ENCODE measurements at places on chromosomes 13 and 19. TPM values are rescaled to one million over a fixed set of nuclear protein-coding genes. Genes with fewer than 3 reads are reported as not detected.

DNA sequence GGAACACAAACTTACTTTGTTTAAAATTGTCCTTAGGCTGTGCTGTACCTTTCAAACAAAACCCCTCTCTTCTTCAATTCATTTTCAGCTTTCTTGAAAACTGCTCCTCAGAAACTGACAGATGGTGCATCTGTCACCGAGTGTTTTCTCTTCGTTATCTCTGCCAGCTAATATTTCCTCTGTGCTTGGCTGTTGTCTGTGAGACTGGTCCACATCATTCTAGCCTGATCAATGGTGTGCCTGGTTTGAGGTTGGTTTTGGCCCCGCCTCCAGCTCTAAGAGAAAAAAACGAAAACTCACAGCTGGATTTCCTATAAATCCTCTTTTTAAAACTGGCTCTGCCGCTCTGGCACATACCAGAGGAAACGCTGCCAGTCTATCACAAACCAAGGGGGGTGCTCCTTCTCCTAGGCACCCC, 79.7 kb downstream of the STARD13 start:
- no peaks in the 10 kb centered on the region for H3K27me3 ChIP-seq
- no peak for DNase-seq
- H3K4me1 ChIP-seq = peaks cover 76% of the 10 kb centered on the region
- peaks cover 56% of the 10 kb centered on the region for H3K36me3 ChIP-seq
- H3K4me3 ChIP-seq = no peak overlapping the region

GRCh38 chr19:21883516-21883915, 47.5 kb upstream of the ZNF43 start:
- H3K27ac ChIP-seq = no peak overlapping the region
- no peak for DNase-seq
- H3K27me3 ChIP-seq = no peaks in the 10 kb centered on the region
- H3K4me1 ChIP-seq = no peaks in the 10 kb centered on the region
- peaks cover 6% of the 10 kb centered on the region for H3K36me3 ChIP-seq

The CLEC4G gene
- not detected for total RNA-seq

GRCh38 chr13:30766231-30766630, 30.9 kb downstream of the ALOX5AP start:
- no peaks in the 10 kb centered on the region for H3K36me3 ChIP-seq
- DNase-seq = no peak
- H3K27ac ChIP-seq = no peak overlapping the region

DNA sequence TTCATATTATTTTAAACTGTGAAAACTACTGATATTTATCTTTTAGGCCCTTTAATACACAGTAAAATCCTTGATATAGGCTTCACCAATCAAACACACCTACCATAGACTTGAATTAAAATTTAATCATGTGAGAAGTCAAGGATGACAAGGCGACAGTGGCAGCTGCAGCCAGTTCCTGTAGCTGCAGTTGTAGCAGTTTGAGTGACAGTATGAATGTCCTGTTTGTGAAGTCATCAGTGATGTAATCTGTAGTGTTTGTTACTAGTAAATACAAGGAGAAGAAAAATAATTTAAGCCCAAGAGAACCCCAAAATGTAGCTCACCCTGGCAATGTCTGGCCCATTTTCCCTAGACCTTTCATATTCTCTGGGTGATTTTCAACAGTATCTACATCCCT, 897.0 kb downstream of the SLITRK6 start:
- peaks cover 25% of the 10 kb centered on the region for H3K4me1 ChIP-seq
- no peak overlapping the region for H3K27ac ChIP-seq
- DNase-seq = no peak
- no peak overlapping the region for H3K4me3 ChIP-seq
- no peaks in the 10 kb centered on the region for H3K36me3 ChIP-seq
